Stimulated activated CD8-positive, alpha-beta memory T cell treated with anti-CD3 and anti-CD28 coated beads, Interleukin-15, amount 100 ng/mL, for 24 hours (primary cell): ENCODE measurements at places on chromosomes 11 and 22.

- no peak for DNase-seq
Measured at GRCh38 chr22:47848184-47848920, 1085.9 kb downstream of the TBC1D22A start.

DNA sequence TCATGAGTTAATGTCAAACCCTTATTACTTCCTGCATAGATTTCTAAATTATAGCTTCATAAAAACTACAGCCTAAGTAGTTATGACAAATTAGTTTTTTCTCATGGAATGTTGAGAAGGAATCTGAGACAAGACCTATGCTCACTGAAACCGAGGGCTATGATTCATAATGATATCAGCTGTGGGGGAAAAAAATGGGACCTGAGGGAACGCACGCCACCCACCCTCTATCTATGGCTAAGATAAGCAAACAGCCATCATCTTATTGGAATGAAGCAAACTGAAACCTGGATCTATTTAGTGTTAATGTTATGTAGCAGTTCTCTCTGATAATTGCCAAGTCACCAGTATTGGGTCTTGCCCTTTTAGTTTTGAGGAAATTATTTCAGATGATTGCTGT is 906.9 kb upstream of the RAG2 start:
- no peak for DNase-seq

DNA sequence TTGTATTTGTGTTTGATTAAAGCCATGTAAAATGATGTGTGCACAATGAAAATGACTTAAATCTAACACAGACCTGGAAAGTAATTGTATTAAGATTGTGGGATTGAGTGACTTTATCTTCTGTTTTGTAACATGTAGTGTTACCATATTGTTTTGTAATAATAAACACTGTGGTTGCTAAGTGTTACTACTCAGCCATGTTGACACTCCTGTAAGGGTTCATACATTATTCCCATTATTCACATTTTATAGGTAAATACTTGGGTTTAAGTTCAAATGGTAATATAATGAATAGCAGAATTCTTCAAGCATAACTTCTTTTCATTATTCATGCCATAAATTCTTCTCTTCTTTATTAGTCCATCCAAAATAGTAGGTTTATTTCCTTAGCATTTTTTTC is 69.0 kb downstream of the ZC3H12C start:
- DNase-seq = no peak

DNA sequence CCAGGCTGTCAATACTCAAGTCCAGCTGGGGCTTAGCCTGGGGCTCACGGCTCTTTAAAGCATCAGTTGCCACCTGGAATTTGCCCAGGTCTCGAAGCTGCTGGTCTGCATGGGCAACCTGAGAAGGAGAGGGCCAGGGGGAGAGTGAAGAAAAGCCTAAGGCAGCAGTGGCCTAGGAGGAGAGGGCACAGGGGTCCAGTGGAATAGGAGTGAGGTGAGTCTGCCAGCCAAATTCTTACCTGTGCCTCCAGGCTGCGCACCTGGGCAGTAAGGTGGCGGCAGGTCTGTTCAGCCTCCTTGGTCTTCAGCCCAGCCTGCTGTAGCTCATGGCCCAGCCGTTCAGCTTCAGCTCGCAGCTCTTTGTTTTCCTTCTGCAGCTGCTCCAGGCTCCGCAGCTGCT is 10.0 kb downstream of the IL18BP start:
- no peak for DNase-seq

GRCh38 chr11:86688398-86689179 is 16.2 kb upstream of the ME3 start:
- no peak for DNase-seq

- DNase-seq = no peak
Measured at GRCh38 chr11:42058794-42059193, 599.3 kb upstream of the LRRC4C start.

GRCh38 chr11:41237382-41237781 is 222.1 kb downstream of the LRRC4C start:
- no peak for DNase-seq

GRCh38 chr11:18265949-18266348 is at the start of gene SAA1:
Gene SAA1 (plus strand): TSS chr11:18266264. CDS start chr11:18266888, 624 bp downstream.
- no peak for DNase-seq

GRCh38 chr11:45856044-45856468 is 8.8 kb downstream of the CRY2 start:
- DNase-seq = no peak

DNA sequence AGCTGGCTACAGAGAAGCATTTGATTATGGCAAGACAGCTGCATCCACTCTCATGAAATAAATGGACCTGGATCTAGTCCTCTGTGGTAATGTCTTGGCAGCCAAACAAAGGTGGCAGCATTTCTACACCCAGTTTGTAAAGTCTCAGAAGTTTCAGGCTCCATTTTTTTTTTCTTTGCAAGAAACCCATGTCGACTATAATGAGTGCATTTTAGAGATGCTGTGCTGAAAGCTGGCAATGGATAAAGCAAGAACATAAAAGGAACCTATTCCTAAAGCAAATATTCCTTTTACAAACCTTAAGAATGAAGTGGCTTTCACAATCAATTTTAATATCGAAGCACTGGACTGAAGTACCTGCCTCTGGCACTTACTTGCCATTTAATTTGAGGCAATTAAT is 33.5 kb downstream of the THAP12 start:
- DNase-seq = no peak

- DNase-seq = no peak
Measured at GRCh38 chr11:117020287-117020686, 77.9 kb downstream of the SIK3 start.

DNA sequence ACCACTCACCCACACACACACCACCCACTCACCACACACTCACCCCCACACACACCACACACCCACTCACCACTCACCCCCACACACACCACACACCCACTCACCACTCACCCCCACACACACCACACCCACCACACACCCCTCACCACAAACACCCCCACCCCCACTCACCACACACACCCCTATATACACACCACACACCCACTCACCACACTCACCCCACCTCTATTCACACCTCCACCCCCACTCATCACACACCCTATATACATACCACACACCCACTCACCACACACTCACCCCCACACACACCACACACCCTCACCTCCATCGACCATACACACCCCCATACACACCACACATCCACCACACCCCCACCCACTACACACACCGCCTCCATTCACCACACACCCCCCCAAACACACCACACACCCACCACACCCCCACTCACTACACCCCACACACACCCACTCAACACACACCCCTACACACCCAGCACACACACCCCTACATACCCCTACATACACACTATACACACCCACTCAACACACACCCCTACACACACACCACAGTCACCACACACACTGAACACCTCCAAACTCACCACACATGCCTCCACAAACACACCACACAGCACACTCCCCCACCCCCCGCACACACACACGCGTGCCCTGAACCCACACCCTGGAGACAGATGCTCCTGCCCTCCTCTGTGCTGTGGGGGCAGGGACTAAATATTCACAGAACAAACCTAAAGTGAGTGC is 19.0 kb upstream of the TTLL12 start:
- no peak for DNase-seq

DNA sequence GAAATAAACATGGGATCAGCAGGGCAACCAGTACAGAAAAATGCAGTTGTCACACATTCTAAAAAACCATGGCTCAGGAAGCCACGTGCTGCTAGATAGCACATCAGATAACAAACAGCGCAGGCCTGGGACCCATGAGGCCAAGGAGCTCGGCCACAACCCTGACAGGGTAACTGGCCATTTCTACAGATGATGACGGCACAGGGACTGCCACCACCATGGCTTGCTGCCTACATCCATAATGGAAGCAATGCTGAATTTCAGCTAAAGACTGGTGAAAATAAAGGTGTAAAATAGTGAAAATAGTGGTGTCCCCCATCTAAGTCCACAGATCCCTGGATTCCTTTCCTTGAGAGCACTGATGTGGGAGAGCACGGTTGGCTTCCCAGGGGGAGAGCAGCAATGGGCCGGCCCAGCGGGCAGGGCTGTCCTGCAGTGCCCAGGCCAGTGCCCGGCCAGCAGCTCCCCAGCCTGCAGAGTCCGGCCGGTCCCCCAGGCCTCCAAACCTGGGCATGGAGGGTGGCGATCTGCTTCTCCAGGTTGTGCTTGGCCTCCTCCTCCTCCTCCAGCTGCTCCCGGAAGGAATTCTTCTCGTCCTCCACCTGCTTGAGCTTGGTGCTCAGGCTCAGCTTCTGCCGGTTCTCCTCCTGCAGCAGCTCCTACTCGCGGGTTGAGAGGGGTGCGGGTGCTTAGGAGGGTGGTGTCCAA is 40.0 kb downstream of the APOL1 start:
- DNase-seq = no peak

DNA sequence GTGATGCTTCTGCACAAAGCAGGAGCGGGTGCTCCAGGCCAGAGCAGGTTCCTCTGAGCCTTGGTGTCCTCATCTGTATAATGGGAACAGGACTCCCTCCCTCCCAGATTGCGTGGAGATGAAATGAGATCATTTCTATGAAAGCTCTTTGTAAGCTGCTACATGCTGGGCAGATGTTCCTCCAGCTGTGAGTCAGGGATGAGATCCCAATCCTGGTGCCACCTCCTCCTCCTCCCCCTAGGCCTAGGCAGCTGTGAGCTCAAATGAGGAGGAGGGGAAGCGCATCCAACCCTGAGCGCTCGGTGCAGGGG is 7.0 kb upstream of the CABP2 start:
- DNase-seq = no peak

- DNase-seq = no peak
Measured at GRCh38 chr11:17599460-17599925, 52.4 kb downstream of the OTOG start.

DNA sequence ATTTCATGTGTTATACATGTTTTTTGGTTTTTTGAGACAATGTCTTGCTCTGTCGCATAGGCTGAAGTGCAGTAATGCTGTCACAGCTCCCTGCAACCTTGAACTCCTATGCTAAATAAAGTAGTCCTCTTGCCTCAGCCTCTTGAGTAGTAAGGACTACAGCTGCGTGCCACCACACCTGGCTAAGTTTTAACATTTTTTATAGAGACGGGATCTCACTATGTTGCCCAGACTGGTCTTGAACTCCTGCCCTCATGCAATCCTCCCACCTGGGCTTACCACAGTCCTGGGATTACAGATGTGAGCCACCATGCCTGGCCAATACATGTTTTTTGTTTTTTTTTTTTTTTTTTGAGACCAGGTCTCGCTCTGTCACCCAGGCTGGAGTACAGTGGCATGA is 33.9 kb downstream of the SWAP70 start:
- DNase-seq = no peak

- no peak for DNase-seq
Measured at GRCh38 chr11:100174881-100175280, 512.2 kb upstream of the ARHGAP42 start.

GRCh38 chr11:116461789-116462188 is 311.0 kb downstream of the BUD13 start:
- no peak for DNase-seq

- no peak for DNase-seq
Measured at GRCh38 chr22:50586416-50586815, 3.8 kb upstream of the CHKB start.

DNA sequence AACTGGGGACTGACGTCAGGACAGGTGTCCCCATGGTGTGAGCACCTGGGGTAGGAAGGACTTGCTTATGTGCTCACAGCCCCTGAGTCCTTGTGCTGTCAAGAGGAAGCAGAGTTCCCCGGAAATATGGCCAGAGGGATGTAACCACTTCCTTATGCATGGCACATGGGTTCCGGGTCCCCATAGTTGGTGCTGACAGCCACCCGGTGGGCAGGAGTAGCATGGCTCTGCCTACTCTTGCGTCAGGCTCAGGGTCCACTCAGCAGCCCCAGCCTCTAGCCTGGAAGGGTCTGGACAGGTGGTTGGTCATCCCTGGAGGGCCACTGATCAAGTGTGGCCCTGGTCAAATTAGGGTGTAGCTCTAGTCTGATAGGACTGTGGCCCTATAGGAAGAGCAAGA is 42.8 kb upstream of the CCND1 start:
- no peak for DNase-seq

DNA sequence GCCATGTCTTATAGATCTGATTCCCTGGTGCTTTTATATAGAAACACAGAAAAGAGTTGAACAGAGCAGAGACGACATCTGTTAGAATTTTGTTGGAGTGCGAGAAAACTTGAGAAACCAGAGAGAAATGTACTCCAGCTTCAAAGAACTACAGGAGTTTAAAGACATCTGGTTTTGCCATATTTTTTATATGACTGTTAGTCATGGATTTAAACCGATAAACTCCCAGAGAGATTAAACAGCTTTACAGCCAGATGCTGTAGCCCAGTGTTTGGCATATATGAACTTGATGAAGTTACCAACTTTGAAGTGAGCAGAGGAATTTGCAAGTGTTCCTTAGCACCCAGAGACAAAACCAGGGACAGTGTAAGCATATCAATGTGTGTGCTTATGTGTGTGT is 1083.1 kb downstream of the LRRC4C start:
- no peak for DNase-seq
